ENCODE measurements at places on chromosomes 7 and 10. TPM values are rescaled to one million over a fixed set of nuclear protein-coding genes. Genes with fewer than 3 reads are reported as not detected.

Gene HOGA1
- total RNA-seq = 1.7 TPM

Gene PTPRN2
- 0.83 TPM for total RNA-seq

Gene DYDC1
- not detected for total RNA-seq

Gene ZNF365
- total RNA-seq = 0.82 TPM

Gene MSMB
- not detected for total RNA-seq

Gene FOXI2
- total RNA-seq = not detected

Gene CALD1
- total RNA-seq = 138 TPM

Gene CCT6A
- 294 TPM for total RNA-seq

Gene ZNF479
- not detected for total RNA-seq

Gene CLRN3
- total RNA-seq = not detected

Gene ACTL6B
- total RNA-seq = not detected

Gene LRRD1
- total RNA-seq = not detected

Gene GBX1
- not detected for total RNA-seq

Gene ARHGEF5
- 2.1 TPM for total RNA-seq

Gene H2BK1
- not detected for total RNA-seq

Gene TPK1
- total RNA-seq = 3.1 TPM

Gene NPVF
- not detected for total RNA-seq

Gene SMIM30
- 29.8 TPM for total RNA-seq

Gene OR9A2
- total RNA-seq = not detected

Gene TMEM225B
- 1.0 TPM for total RNA-seq

Gene STOX1
- 0.65 TPM for total RNA-seq

Gene FAM221A
- 0.45 TPM for total RNA-seq

Gene GPER1
- 1.1 TPM for total RNA-seq

Gene PPP1R17
- total RNA-seq = not detected

Gene CHST15
- 8.6 TPM for total RNA-seq

Gene CAMK2G
- 18.9 TPM for total RNA-seq

Gene PRLHR
- not detected for total RNA-seq

Gene SLK
- total RNA-seq = 41.3 TPM

Gene CCL24
- total RNA-seq = not detected

Gene RNF32
- 1.6 TPM for total RNA-seq

Gene MEIG1
- 0.55 TPM for total RNA-seq

Gene MACC1
- total RNA-seq = not detected

Gene KLF14
- not detected for total RNA-seq

Gene AKR1C4
- 0.24 TPM for total RNA-seq

Gene ANKRD30A
- 0.31 TPM for total RNA-seq

Gene TFEC
- total RNA-seq = not detected

Gene C10orf62
- total RNA-seq = not detected

Gene IGF2BP3
- 22.2 TPM for total RNA-seq

Gene PCLO
- total RNA-seq = 0.88 TPM

Gene ANKRD61
- 0.53 TPM for total RNA-seq

Gene MMP21
- total RNA-seq = not detected

Gene GRM3
- not detected for total RNA-seq

Gene EPDR1
- total RNA-seq = 66.1 TPM

Gene HOXA9
- total RNA-seq = 0.70 TPM

Gene CALCR
- not detected for total RNA-seq
